ENCODE measurements at places on chromosomes 1 and 21.

- DNase-seq = no peak
Observed at GRCh38 chr21:42263591-42264131, 44.7 kb downstream of the ABCG1 start.

DNA sequence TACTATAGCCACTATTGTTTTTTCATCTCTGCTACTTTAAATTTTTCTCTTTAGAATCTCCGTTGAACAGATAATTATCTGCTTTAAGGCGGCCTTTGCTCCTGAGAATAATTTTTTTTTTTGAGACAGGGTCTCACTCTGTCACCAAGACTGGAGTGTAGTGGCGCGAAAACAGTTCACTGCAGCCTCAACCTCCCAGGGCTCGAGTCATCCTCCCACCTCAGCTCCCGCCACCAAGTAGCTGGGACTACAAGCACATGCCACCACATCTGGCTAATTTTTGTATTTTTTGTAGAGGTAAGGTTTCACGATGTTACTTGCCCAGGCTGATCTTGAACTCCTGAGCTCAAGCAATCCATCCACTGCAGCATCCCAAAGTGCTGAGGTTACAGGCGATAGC lies 28.6 kb downstream of the TRIT1 start:
- DNase-seq = no peak

- no peak for DNase-seq
Observed at GRCh38 chr1:160550572-160551034, 27.5 kb upstream of the SLAMF6 start.

GRCh38 chr21:35326677-35327076 lies 277.6 kb upstream of the RUNX1 start:
- DNase-seq = no peak

DNA sequence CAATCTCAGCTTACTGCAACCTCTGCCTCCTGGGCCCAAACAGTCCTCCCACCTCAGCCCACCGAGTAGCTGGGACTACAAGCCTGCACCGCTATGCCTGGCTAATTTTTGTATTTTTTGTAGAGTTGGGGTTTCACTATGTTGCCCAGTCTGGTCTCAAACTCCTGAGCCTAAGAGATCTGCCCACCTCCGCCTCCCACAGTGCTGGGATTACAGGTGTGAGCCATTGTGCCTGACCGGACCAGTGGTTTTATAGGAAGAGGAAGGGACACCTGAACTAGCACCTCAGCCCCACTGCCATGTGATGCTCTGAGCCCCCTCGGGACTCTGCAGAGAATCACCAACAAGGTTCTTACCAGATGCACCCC lies 4.1 kb downstream of the CRYBG2 start:
- DNase-seq = no peak

DNA sequence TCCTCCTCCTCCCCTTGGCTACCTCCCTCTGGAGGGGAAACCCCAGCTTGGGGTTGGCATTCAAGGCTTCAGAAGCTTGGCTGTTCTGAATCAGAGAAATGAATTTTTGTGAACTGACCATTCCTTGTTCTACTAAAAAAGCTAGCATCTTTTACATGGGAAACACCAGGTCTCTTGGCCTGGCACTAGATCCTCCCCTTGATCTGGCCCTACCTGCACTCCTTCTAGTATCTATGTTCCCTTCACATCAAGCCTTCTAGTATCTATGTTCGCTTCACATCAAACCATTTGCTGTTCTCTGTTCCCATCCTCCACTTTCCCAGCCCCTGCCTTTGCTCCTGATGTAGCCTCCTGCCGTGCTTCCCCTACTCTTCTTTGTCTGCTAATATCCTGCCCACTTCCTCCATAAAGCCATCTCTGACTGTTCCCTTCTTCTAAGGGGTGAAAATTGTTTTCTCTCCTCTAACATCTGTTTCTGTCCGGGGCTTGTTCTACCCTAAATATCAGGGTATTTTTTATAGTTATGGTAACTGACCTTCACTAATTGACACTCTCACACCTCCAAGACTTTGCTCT lies 25.8 kb downstream of the FAM151A start:
- DNase-seq = no peak

- no peak for DNase-seq
Observed at GRCh38 chr1:151165281-151165737, 393 bp downstream of the LYSMD1 start.

GRCh38 chr1:5436808-5437207 lies 555.4 kb downstream of the NPHP4 start:
- DNase-seq = no peak

- no peak for DNase-seq
Observed at GRCh38 chr1:39544327-39544726, 32.3 kb downstream of the PABPC4 start.

GRCh38 chr1:231355171-231355570 lies 17.1 kb downstream of the SPRTN start:
- DNase-seq = peak; percentile 21

DNA sequence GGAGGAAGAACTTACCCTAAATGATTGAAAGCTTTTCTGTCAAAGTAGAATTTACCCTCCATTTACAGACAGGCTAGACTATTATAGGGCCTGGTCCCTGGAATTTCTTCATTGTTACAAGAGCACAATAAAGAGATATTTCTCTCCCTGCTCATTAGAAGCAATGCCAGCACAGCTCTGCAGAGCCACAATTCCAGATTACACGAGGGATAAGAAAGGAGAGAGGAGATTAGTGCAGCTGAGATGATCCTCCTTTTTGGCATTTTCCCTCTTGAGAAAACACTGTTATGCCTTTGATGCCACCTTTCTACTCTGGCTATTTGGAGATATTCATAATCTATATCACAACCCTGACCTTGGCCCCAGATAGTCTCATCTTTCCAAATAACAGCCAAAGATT lies 1119.5 kb upstream of the TMPRSS15 start:
- DNase-seq = no peak

Measured in hematopoietic multipotent progenitor cell treated with erythropoietin and hydrocortisone succinate and interleukin-3 and kit ligand, for 17 days (in vitro differentiated cells).